ENCODE measurements at places on chromosomes 1 and 21. TPM values are rescaled to one million over a fixed set of nuclear protein-coding genes. Genes with fewer than 3 reads are reported as not detected.

Gene OR2L13
- not detected for total RNA-seq

Gene HSD3B2
- total RNA-seq = not detected

Gene SIK1
- total RNA-seq = 5.8 TPM

Gene TCHH
- total RNA-seq = not detected

Gene PTPRC
- total RNA-seq = 495 TPM

Gene COL8A2
- total RNA-seq = not detected

Gene FNBP1L
- 1.2 TPM for total RNA-seq

Gene ADAMTSL4
- 1.1 TPM for total RNA-seq

Gene SORT1
- 0.31 TPM for total RNA-seq

Gene CD1B
- not detected for total RNA-seq

Gene TCEA3
- total RNA-seq = 4.5 TPM

Gene INSRR
- total RNA-seq = 0.05 TPM

Gene LIN28A
- not detected for total RNA-seq

Gene PLA2G2C
- total RNA-seq = 0.44 TPM

Gene TRIM17
- 1.6 TPM for total RNA-seq

Gene CFHR3
- not detected for total RNA-seq

Gene BTBD8
- 2.9 TPM for total RNA-seq

Gene RGS13
- total RNA-seq = not detected

Gene FNDC5
- not detected for total RNA-seq

Gene GSTM5
- total RNA-seq = not detected

Gene MX1
- total RNA-seq = 106 TPM

Gene RPS6KC1
- total RNA-seq = 5.9 TPM

Gene RIPK4
- 0.10 TPM for total RNA-seq

Gene LCE2B
- not detected for total RNA-seq

Gene ERICH3
- total RNA-seq = not detected

Gene TOR3A
- 35.7 TPM for total RNA-seq
